ENCODE measurements at places on chromosomes 13 and 19.

GRCh38 chr19:11971041-11971440 is 6.2 kb downstream of the ZNF763 start:
- DNase-seq: no peak

DNA sequence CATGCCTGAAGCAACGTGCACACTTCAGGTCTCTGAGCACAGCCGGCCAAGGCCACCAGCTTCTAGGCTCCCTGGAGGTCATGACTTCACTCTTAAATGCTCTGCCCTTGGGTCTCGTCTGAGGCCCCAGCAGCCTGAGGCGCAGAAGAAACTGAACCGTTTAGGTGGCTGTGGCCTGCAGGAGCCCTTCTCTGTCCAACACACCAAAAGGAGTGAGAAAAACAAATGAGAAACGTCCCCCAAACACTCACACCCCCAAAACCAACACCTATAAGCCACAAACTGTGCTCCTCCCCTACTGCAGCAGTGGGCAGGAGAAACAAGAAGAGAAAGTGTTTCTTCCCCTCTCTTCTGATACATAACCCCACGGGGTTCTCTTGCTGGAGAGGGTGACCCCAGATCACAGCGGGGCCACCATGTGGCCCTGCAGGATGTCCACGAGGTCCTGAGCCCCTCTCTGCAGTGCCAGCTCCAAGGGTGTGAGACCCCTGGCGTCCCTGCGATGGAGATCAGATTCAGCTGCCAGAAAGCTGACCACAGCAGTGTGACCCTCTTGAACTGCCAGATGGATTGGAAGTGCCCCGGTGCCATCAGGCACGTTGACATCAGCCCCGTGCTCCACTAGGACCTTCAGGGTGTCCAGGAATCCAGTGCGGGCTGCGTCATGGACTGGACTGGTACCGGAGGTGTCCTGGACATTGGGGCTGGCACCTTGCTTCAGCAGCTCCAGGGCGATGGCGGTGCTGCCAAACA is 1.0 kb upstream of the KRI1 start:
- no peak for DNase-seq

DNA sequence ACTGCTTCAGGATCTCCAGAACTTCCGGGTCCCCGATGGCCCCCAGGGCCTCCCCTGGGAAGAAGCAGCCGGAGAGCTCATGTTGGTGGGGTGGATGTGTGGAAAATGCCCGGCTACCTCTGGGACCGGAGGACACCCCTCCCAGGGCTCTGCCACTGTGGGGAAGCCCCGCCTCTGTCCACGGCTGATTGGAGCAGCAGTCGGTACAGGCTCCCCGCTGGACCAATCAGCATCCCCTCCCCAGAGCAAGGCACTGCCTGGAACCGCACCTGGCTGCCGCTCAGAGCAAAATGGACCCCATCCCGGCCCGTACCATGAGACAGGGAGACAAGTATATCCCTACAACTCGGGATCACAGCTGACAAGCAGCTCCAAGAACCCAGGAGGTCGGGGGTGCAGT is 6.4 kb downstream of the DOHH start:
- DNase-seq: no peak

DNA sequence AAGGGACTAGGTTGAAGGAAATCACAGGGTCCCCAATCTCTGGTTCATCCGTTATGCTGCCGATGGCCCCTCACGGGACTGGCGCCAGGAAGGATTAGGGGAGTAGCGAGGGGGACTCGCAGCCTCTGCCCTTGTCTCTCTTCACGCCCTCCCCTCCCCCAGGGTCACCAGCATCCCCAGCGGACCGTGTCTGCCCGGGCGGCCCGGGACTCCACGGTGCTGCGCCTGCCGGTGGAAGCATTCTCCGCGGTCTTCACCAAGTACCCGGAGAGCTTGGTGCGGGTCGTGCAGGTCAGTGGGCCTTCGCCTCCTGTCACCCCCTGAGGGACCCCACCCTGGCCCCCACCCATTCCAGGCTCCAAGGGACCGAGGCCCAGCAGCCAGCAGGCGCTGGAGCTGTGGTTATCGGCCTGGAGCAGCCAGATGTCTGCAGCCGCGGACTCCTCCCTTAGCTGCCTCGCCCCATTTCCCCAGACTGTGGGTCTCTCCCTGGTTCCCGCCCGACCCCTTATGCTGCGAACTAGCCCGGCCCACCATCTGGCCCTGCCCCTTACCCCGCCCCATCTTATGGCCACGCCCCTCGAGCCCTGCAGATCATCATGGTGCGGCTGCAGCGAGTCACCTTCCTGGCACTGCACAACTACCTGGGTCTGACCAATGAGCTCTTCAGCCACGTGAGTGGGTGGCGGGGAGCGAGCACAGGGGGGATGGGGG is 5.4 kb downstream of the PNPLA6 start:
- peak; percentile 35 for DNase-seq

- no peak for DNase-seq
These were observed 19.6 kb downstream of the MBNL2 start for GRCh38 chr13:97241761-97242160.

DNA sequence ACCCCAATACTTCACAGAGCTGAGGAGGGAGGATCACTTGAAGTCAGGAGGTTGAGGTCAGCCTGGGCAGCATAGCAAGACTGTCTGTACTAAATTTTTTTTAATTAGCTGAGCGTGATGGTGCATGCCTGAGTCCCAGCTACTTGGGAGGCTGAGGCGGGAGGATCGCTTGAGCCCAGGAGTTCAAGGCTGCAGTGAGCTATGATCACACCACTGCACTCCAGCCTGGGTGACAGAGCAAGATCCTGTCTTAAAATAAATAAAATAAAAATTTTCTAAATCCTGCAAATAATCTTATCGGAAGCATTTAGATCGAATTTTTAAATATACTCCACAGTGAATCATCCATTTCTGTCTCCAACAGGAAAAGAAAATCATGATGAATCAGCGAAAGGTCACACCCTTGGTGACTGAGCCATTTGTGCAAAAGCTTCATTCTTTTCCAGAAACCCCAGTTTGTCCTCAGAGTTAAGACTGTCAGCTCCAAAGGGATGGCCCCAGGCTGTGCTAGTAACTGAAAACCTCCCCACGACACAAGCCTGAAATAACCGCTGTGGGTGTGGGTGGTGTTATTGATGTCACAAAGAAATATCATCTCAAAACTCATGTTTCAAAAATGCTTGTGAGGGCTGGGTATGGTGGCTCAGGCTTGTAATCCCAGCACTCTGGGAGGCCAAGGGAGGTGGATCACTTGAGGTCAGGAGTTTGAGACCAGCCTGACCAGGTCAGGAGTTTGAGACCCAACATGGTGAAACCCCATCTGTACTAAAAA is 167.6 kb downstream of the PTPRS start:
- peak; percentile 71 for DNase-seq

GRCh38 chr19:16736709-16737108 is 17.1 kb downstream of the NWD1 start:
- DNase-seq: no peak

GRCh38 chr13:46527237-46527636 is 25.7 kb upstream of the LRCH1 start:
- DNase-seq: no peak

- peak; percentile 94 for DNase-seq
These were observed 703 bp upstream of the PLEKHG2 start for GRCh38 chr19:39411832-39412099.
